ENCODE measurements at places on chromosomes 2 and 18. TPM values are rescaled to one million over a fixed set of nuclear protein-coding genes. Genes with fewer than 3 reads are reported as not detected.

The HK2 gene
- 22.6 TPM for total RNA-seq

The SOX11 gene
- total RNA-seq, result not detected

The FZD7 gene
- total RNA-seq, result 41.4 TPM

The GKN1 gene
- total RNA-seq, result not detected

The GREB1 gene
- total RNA-seq, result 2.2 TPM

The AKAIN1 gene
- not detected for total RNA-seq

The MAPK4 gene
- 0.88 TPM for total RNA-seq

The POTEJ gene
- not detected for total RNA-seq

The SEPTIN2 gene
- total RNA-seq, result 209 TPM

The SERPINB4 gene
- total RNA-seq, result not detected

The GAREM2 gene
- 15.6 TPM for total RNA-seq

The MYOM1 gene
- total RNA-seq, result 0.41 TPM

The C2orf80 gene
- not detected for total RNA-seq

The VIT gene
- total RNA-seq, result 1.2 TPM

The SLC4A5 gene
- 2.2 TPM for total RNA-seq

The GAL3ST2 gene
- total RNA-seq, result 6.8 TPM

The GKN2 gene
- total RNA-seq, result not detected

The SEMA4F gene
- 6.2 TPM for total RNA-seq

The ALPP gene
- total RNA-seq, result 4.9 TPM

The WDR43 gene
- 117 TPM for total RNA-seq

The HOXD11 gene
- total RNA-seq, result not detected

The KIAA2012 gene
- total RNA-seq, result 0.37 TPM

The DARS1 gene
- total RNA-seq, result 94.9 TPM

The UCN gene
- 0.86 TPM for total RNA-seq

The MARCHF4 gene
- total RNA-seq, result not detected

The FBXO48 gene
- 1.2 TPM for total RNA-seq

The HOXD10 gene
- not detected for total RNA-seq

The SLC19A3 gene
- total RNA-seq, result 98.5 TPM

The FNDC4 gene
- 2.5 TPM for total RNA-seq

The GPR17 gene
- not detected for total RNA-seq

The CKAP2L gene
- 23.6 TPM for total RNA-seq

The SP140 gene
- not detected for total RNA-seq

The NPHP1 gene
- 2.0 TPM for total RNA-seq

The STARD6 gene
- not detected for total RNA-seq

The TMEM150A gene
- 25.3 TPM for total RNA-seq

The PTCD3 gene
- 278 TPM for total RNA-seq

The PEX13 gene
- 37.4 TPM for total RNA-seq

The DLGAP1 gene
- not detected for total RNA-seq

The RPE gene
- total RNA-seq, result 91.1 TPM

The UGT1A5 gene
- 1.2 TPM for total RNA-seq

The FAHD2A gene
- 26.8 TPM for total RNA-seq

The UPP2 gene
- not detected for total RNA-seq
